ENCODE measurements at places on chromosomes 13 and 19. TPM values are rescaled to one million over a fixed set of nuclear protein-coding genes. Genes with fewer than 3 reads are reported as not detected.

The SACS gene
- 276 TPM for total RNA-seq

The EPSTI1 gene
- 4.5 TPM for total RNA-seq

The TEX101 gene
- total RNA-seq = not detected

The ZIC5 gene
- total RNA-seq = not detected

The C1QTNF9B gene
- total RNA-seq = not detected

The ZNF441 gene
- 16.2 TPM for total RNA-seq

The SERPINE3 gene
- not detected for total RNA-seq

The SULT2A1 gene
- not detected for total RNA-seq

The GPX4 gene
- 115 TPM for total RNA-seq

The PSPN gene
- total RNA-seq = 1.5 TPM

The CEACAM3 gene
- total RNA-seq = not detected

The OR7G1 gene
- not detected for total RNA-seq

GRCh38 chr13:39148513-39148961 is 110.3 kb downstream of the NHLRC3 start:
- no peak for DNase-seq

DNA sequence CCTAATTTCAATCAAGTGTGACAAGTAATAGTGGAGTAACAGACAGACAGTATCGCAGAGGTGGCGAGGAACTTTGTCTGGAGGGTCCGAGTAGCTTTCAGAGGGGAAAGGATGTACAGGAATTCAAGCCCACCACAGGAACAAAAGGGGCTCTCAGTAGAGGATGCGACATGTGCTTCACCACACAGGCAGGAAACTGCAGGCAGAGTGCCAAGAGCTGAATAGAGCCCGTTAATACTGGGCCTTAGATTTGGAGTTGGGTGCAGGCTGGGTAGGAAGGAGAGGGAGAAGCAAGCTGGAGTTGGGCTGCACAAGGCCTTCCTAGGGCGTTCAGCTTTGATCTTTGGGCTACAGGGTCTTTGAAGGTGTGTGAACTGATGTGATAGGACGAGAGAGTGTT is 1.2 kb downstream of the CCDC70 start:
- no peak for DNase-seq

DNA sequence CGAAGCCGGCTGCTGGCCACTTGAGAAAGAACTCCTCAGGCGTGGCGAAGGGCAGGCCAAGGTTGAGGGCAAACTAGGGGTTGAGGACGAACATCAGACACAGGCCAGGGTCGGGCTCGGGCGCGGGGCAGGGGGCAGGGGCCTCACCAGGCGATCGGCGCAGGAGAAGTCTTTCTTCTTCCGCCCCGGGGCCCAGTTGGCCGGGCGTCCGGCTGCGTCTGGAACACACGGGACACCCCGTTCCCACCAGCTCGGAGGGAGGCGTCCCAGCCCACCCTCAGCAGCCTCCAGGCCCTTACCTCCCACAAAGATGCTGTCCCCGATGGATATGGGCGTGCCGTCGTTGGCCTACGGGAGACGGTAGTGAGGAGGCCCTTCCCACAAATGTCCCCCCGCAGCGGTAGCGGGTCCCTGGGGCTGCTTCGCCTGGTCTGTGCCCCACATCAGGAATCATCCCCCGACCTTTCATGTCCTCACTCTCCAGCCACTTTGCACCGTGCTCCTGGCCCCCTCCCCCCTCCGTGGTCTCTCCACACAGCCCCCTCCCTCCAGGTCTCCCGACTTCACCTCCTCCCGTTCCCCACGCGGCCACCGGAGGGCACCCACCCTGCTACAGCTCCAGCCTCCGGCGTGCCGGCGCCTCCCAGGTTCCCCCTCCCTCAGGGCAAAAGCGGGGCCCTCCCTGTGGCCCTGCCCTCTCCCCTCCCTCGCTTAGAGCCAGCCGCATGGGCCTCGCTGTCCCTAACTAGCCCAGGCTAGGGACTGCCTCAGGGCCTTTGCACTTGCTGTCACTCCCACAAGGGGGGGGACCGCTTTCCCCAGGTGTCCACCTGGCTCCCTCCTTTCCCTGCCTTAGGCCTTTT is 4.8 kb downstream of the PNKP start:
- DNase-seq = no peak

DNA sequence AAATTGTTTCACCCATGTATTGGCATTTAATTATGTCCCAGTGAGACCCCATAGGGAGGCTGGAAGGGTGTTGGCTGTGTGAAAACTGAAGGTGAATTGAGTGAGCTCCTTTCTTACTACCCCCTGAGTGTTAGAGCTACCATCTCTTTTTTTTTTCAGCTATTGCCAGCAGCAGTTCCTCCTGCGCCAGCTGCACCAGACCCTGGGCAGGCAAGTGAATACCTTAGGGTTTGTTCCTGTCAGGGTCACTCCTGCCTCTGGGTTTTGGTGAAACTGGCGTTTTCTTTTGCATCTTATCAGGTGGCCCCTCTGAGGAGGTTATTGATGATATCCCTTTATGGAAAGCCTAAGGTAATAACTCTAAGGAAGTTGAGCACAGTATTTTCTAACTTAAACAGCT is 25.5 kb downstream of the CEACAM8 start:
- no peak for DNase-seq

- DNase-seq = peak; percentile 48
Observed at GRCh38 chr13:31947105-31947504, 84.5 kb upstream of the FRY start.

GRCh38 chr19:661427-662196 is 1.4 kb downstream of the RNF126 start:
- DNase-seq = no peak

GRCh38 chr13:67844574-67844973 is 614.4 kb upstream of the PCDH9 start:
- DNase-seq = no peak

DNA sequence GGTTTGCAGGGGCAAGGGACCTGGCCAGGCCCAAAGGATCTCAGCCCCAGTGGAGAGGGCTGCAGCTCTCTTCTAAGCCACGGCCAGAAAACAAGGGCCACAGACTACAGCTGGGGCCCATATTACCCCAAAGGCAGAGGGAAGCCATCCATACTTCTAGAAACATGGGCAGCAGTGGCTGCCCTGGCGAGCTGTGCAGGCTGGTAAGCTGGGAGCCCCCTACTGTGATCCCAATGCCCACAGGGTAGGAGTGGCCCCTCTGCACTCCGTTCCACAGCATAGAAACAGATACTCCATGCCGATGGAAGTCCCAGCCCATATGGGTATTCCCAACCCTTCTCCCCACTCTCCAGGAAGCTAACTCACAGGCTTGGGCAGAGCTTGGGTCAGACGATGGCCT is 25.1 kb downstream of the VSTM2B start:
- no peak for DNase-seq

DNA sequence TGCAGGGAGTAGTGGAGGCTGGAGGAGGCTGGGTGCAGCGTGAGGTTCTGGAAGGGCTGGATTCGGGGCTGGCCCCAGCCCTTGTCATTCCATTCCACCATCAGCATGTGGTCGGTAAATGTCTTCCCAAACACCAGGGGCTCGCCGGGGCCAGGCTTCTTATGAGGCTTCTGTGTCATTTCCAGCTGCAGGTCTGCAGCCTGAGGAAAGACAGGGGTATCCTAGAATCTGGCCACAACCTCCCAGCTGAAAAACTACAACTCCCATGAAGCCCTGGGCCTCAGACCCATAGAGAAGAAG is 4.4 kb downstream of the BCAT2 start:
- peak; percentile 84 for DNase-seq

GRCh38 chr13:29418026-29418425 is 177.5 kb downstream of the SLC7A1 start:
- DNase-seq = no peak

DNA sequence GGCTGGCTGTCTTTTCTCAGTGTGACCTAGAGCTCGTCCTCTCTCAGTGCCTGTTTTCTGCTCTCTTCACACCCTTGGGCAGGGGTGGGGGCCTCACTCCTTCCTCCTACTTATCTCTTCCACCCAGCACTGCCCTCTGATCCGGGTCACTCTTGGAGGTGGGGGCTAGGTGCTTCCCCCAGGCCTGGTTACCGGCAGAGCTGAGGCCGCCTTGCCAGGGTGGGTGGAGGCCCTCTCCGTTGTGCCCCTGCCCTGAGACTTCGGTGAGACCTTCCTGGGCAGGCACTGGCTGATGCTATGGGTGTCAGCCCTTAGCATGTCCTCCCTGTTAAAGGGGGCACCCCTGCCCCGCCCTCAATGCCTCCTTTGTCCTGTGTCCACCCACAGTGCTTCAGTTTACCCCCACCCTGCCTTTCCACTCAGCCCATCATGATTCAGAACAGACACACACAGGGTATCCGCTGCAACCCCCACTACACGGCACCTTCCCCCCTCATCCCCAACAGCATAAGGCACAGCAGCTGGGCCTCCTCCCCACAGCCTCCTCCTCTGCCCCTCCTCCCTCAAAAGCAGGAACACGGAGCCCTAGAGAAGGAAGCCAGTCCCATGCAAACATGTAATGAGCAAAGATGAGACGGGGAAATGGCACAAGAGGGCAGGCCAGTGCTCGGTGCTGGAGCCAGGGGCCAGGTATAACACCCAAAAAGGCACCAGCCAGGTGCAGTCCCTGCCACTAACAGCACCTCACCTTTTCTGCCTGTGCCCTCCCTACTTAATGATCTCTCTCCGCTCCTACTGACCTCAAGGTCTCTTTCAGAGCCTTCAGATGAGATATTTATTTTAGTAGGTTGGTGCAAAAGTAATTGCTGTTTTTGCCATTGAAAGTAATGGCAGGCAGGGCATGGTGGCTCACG is 9.8 kb downstream of the ZGLP1 start:
- DNase-seq = no peak

DNA sequence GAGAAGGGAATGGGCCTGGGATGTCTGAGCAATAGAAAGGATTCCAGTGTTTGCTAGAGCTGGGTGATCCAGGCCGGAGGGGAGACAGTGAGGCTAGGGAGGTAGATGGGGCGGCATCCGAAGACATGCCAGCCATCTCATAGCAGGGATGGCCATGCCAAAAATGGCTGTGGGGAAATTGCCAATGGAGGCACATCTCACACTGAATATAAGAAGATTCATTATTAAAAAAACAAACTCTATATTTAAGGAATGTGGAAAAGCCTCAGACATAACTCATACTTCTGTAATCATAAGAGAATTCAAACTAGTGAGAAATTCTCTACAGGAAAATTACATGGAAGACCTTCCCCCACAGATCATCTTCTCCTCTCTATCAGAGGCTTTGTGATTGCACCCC is 289.2 kb downstream of the FGF9 start:
- no peak for DNase-seq
